ENCODE measurements at places on chromosomes 5 and 9.

DNA sequence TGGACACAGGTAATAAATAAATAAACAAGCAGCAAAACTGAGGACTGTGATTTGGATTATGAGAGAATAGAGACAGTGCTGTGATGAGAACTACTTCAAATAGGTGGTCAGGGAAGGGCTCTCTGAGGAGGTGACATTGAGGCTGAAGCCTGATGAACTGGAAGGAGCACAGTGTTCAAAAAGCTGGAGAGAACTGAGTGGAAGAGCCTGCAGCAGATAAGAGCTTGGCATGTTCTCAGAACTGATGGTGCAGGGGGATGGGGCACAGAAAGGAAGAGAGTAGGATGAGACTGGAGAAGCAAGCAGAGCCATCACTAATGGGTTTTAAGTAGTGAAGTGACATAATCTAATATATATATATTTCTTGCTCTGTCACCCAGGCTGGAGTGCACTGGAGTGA is 11.2 kb upstream of the TPM2 start:
- no peak for DNase-seq

DNA sequence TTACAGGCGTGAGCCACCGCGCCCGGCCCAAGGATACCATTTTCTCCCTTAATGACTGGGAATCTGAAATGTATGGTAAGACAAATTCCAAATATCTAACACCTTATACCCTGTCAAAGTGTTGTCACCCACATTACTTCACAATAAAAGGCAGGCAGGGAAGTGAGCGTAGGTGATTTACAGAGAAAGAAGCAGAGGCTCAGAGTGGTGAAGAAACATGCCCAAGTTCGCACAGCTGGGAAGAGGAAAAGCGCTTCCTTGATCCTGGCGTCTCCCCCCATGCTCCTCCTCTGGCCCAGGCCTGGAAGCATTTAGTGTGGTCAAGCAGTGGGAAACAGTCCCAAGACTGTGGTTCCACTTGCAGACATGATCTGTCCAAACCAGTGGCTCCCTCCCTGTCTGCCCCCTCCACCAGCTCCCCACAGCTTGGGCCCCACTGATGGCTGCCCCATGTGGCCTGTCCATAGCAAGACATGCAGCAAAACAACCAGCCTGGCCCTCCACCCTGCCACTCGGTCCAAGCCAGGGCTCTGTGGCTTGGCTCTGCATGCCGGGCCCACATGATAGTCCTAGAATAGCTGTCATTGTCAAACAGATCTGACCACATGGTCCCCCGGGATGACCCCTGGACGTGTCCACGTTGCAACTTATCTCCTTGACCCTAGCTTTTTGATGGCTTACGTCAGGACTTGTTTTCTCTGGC is 107.2 kb downstream of the TTLL11 start:
- no peak for DNase-seq

- DNase-seq: no peak
Measured at GRCh38 chr9:9574080-9574479, 1038.7 kb downstream of the PTPRD start.

DNA sequence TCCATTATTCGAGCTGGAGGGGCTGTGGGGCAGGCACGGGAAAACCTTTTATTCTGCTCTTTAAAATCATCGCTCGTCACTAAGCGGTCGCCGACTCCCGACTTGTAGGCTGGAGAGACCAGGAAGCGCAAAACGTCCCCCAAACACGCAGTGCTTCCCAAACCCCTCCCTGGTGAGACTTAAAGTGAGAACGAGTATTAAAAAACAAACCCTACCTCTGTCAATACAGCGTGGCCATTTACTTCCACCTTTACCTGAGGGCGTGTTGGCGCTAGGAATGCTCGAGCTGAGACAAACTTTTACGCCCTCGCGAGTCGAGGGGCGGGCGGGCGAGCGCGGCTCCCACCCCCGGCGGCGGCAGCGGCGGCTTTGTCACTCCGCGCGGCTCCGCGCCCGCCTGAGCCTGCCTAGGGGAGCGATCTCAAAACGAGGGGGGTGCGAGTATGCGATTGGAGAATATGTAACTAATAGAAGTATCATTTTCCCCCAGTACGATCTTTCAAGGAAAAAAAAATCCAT is at the start of gene NR2F1-AS1:
NR2F1-AS1 (minus strand) TSS at position 293 of the 519 bp plus-strand sequence.
- DNase-seq: no peak

- no peak for DNase-seq
Measured at GRCh38 chr5:78647351-78647818, 1.2 kb downstream of the LHFPL2 start.

DNA sequence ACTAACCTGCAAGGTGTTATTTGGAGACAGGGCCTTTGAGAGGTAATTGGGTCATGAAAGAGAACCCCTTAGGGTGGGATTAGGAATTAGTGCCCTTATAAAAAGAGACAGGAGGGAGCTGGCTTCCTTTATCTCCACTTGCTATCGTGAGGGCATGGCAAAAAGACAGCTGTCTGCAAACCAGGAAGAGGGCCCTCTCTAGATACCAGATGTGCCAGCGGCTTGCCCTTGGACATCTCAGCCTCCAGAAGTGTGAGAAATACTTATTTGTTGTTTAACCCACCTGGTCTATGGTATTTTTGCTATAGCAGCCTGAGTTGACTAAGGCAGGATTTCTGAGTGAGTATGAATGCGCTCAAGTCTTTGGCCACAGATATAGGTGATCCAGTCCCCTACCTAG is 978 bp upstream of the RGS14 start:
- no peak for DNase-seq

DNA sequence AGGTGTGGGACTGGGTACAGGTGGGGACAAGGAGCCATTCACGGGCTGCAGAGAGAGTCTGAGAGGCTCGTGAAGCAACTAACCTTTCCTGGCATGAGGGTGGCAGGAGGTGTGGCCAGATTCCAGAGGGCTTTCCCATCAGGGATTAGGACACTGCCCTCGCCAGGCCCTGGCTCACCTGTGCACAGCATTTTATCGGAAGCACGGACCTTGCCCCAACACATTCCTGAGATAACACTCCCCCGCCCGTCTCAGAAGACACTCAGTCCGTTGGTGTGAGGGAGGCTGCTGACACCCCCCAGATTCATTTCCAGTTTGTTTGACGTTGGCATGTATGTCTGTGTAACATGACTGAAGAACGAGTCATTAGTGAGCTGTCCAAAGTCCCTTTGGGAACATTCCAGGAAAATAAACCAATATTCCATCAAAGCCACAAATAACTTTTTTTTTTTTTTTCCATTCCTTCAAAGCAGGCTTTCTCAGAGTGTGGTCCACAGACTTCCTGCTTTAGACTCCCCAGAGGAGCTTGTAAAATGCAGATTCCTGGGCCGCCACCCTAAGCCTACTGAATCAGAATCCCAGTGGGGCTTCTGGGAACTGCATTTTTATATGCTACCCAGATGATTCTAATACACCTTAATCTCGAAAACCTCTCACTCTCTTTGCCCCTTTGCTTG is 23.4 kb downstream of the WWC1 start:
- peak; percentile 94 for DNase-seq

DNA sequence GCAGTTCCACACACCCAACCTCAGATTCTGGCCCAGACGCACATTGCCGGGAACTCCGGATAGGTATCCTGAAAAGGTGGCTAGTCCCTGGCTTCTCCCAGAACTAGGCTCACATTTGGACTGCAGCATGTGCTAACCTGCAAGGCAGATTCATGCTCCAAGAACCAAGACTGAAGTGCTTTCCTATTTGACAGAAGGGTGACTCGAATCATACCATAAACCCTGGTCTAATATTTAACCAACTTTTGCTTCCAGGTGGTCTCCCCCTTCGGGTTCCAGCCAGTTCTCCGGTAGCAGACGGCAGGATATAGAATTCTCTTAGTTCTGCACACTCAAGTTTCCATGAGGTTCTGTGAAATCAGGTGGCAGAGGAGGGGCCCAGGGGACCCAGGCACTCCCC is 7.6 kb downstream of the PTGES start:
- DNase-seq: no peak

GRCh38 chr9:86991077-86991476 is 43.8 kb upstream of the GAS1 start:
- no peak for DNase-seq

DNA sequence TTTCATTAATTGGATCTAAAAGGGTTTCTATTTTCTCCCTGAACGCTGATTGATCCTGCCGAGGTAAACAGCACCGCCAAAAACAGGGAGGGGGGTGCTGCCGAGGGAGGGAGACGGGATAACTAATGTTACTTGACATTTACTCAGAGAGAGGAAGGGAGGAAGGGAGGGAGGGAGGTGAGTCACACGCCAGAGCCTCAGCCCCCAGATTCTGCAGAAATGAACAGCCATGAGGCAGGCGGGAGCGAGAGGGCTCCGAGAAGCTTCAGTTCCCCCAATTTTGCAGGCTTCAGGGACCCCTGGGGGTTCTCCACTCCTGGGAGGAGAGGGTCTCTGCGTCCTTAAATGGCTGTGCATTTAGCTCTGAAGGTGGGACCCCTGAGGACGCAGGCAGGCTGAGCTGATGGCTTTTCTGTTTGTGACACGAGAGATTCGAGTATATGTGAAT is 59.1 kb upstream of the IER5L start:
- DNase-seq: no peak

DNA sequence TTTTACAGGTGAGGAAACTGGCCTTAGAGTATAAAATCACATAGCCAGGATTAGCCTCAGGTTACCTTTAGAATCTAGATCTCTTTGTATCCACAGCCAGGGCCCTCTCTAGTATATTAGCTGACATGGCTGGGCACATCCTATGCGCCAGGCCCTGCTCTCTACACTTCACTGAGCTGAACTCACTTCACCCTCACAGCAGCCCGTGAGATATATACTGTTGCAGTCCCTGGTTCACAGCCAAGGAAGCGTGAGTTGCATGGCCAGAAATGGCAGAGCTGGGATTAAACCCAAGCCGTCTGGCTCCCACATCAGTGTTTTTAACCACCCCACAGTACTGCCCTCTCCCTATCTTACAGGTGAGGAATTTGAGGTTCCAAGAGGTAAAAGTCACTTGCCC is 58.4 kb downstream of the DAB2IP start:
- no peak for DNase-seq

GRCh38 chr5:172903790-172904189 is 55.4 kb upstream of the RPL26L1 start:
- peak; percentile 89 for DNase-seq

GRCh38 chr9:3585606-3586005 is 59.8 kb upstream of the RFX3 start:
- no peak for DNase-seq

GRCh38 chr5:19837536-19838174 is 150.3 kb downstream of the CDH18 start:
- peak; percentile 14 for DNase-seq

DNA sequence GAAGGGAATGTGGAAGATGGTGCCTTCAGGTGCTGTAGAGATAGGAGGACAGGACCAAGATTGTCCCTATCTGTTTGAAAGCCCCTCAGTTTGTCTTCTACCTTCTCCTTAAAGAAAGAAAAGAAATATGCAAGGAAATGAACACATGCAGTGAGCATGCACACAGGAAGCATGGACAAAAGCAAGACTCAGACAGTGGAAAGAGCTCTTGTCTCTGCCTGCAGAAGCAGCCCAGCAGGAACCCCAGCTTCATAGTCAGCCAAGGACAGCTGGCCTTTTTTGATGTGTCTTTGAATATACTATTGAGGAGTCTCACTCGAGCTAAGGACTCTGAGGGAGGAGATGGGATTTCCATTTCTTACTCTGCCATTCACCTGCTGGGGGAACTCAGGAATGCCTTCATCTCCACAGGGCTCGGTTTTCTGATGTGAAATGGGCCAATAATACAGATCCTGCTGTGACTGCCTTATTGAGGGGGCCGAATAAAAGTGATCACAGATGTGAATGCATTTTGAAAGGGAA is 132.5 kb upstream of the ADRA1B start:
- no peak for DNase-seq

- no peak for DNase-seq
Measured at GRCh38 chr9:2749485-2749884, 32.2 kb downstream of the KCNV2 start.

GRCh38 chr5:160438316-160439204 is 16.9 kb downstream of the PTTG1 start:
- DNase-seq: no peak

DNA sequence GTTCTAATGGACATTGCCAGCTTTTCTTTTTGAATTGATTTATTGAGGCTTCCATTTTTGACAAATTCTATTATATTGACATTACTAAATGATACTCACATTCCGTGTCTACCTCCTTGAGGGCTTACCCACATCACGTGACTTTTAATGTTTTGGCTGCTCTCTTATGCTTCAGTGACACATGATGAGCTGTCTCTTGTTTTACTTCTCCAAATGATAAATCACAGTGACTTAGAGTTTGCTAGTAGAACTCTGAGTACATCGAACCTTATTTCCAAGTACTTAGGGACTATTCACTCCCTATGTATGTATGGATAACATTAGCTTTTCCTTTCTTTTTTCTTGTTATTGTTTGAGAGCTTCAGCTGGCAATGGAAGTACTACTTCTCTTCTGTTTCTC is 169.8 kb upstream of the KCNN2 start:
- peak; percentile 21 for DNase-seq

GRCh38 chr5:147519380-147519779 is 9.5 kb upstream of the DPYSL3 start:
- DNase-seq: no peak

GRCh38 chr9:37511016-37512010 is 25.6 kb downstream of the POLR1E start:
- no peak for DNase-seq

- DNase-seq: no peak
Measured at GRCh38 chr9:105330755-105331154, 86.3 kb downstream of the SLC44A1 start.

- no peak for DNase-seq
Measured at GRCh38 chr9:16693616-16694015, 176.9 kb downstream of the BNC2 start.

GRCh38 chr9:133164191-133164590 is 477 bp upstream of the GBGT1 start:
- no peak for DNase-seq

DNA sequence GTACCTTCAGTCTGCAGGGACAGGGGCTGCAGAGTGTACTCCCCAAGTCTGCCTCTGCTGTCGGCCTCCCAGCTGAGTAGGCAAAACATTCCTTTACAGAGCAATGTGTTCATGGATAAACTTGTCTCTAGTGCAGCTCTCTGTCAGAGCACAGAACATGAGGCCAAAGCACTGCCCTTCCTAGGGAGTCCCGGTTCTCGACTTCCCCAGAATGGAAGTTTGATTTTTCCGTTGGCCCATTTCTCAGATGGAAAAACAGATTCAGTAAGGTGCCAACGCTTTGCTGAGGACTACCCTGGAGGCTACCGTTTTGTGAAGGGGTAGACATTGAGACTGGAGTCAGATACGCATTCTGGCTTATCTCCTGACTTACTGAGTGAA is 422 bp upstream of the TRIM32 start:
- no peak for DNase-seq

- DNase-seq: no peak
Measured at GRCh38 chr5:126188804-126189203, 234.4 kb upstream of the GRAMD2B start.

GRCh38 chr9:130970052-130970451 is 31.0 kb upstream of the FIBCD1 start:
- no peak for DNase-seq

GRCh38 chr9:76657265-76657664 is 107.0 kb upstream of the PCA3 start:
- DNase-seq: no peak

DNA sequence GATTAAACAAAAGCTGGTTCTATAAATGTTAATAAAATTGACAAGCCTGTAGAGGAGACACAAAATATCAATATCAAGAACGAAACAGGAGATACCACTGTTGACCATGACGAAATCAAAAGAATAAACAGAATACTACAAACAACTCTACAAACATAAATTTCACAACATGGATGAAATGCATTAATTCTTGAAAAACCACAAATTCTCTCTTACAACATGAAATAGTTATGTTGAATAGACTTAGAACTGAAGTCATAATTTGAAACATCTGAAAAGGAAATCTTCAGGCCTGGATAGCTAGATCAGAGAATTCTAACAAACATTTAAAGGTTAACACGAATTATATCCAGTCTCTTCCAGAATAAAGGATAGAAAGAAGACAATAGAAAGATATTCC is 6.9 kb upstream of the SPATA31C1 start:
- no peak for DNase-seq

Data from AG04449 (cell line).